ENCODE measurements at places on chromosomes 12 and 14.
A peak's percentile ranks its signal among the peaks of the same experiment; 100 is the strongest.

DNA sequence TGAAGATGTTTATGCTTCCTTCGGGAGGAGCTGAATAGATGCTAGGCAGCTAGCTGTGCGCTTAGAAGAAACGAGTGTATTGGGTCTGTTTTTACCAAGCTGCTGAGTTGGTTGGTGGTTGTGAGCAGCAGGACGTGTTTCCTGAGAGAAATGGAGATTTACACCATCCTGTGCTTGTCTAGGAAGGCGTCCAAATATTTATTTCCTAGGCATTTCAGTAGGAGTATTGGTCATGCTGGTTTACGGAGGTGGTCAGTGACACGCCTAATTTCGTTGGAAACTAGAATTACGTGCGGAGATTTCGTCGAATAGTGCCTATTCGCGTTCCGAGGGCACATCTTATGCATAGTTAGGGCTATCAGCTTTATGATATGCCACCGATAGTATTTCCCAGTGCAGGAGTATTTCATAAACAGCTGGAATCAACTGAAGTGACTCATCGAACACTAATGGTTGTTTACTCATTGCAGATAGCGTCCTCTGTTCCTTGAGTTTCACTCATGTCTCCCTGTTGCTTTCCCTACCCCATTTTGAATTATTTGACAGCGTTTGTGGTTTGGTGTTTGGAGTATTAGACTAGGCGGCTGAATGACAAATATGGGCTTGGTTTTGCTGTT, 780 bp downstream of the TBC1D15 start:
- peak; percentile 19 for DNase-seq

GRCh38 chr12:76879710-76880518, 1.1 kb upstream of the CSRP2 start:
- no peak for DNase-seq

DNA sequence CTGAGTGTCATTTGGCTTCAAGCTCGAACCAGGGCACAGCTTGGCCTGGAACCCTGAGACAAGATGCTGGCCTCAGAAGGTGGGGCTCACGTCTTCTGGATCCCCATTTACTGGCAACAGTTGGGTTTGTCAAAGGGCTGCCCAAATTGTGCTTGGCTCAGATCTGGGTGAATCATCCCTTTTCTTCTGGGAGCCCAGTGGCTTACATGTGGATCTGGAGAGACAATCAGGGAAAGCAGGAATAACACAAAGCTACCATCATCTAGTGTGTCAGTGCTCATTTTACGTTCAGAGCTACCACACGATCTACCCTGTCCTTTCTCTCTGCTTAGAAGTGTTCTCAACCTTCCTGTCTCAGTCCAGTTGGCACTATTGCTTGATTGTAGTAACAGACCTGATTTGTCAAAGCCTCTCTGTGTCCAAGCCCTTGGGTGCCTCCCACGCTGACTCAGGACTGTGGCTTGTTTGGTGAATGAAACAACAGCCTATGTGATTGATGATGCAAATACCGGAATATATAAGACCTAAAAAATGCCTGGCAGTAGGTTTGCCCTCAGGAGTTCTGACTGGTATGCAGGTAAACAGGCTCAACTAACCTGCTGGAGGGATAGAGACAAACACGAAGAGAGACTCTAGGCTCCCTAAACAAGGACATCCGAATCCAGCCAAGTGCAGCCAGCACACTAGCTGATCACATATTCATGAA, 974.3 kb downstream of the VRK1 start:
- no peak for DNase-seq

DNA sequence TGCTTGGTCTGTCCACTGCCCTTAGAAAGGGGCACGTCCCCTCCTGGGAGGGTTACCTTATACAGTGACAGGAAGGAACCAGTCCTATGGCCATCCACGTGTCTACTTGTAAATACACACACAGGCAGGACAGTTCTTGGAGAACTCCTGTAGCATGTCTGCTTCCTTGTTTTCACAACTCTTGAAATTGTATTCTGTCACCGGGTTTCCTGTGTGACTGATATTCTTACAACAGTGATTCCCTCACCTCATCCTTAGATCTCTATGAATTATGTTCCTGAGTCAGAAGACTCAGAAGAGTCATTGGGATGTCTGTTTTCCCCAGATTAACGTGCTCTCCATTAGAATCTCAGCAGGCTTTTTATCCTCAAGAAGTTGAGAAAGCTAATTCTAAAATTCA, 44.1 kb upstream of the DYNC1H1 start:
- no peak for DNase-seq

DNA sequence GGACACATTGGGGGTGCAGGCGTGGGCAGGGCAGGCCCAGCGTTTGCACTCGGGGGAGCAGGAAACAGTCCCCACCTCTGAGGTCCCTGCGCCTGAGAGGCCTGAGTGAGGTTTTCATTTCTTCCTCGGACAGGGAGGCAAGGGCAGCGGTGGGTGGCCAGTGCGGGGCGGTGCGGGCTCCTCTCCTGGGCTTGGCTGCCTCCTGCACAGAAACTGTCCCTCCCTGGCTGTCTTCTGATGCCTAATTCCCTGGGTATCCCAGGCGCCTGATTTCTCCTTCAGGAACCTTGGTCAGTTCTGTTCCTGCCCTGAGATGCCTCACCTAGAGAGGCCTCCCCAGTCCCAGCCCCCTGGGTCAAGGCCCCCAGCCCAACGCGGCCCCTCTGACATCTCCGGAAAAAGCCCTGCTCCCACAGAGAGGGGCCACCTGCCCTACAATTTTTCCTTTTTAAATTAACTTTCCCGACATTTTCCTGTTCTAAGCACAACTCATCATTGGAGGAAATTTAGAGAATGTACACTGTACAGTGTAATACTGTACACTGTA, 260.3 kb downstream of the ADGRD1 start:
- no peak for DNase-seq

- no peak for DNase-seq
These were observed 149.8 kb downstream of the PELI2 start for GRCh38 chr14:56268039-56268438.

- DNase-seq, result no peak
These were observed 19.7 kb downstream of the SYCP3 start for GRCh38 chr12:101719566-101719965.

DNA sequence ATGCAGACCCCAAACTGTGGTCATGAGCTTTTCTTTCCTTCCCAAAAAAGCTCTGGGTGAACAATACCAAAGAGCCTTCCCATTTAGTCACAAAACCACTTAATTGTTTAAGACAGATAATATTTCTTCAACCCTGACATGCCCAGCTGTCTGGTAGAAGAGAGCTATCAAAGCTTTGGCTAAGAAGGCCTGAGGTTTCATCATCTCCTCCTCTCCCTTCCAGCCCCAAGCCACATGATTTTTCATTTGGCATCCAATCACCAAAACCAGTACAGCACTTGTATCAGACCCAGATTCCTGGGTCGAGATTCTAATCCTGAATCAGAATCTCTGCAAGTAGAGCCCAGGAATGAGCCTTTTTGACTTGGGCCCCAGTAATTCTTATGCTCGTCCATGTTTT, 199.6 kb upstream of the TMEM260 start:
- no peak for DNase-seq

DNA sequence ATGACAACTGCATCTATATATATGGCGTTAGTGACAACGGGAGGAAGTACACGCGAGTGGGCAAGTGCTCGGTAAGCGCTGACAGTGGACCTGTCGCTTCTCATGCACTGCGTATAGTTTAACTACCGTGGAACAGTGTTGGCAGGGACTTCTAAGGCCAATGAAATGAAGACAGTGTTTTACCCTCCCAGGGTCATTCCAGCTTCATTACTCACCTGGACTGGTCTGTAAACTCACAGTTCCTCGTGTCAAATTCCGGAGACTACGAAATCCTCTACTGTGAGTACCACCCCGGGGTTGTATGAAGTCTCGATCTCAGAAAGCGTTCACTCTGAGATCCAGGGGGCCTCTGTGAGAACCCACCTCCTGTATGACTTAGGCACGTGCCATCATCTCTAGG, 129.2 kb upstream of the EVL start:
- DNase-seq, result no peak

DNA sequence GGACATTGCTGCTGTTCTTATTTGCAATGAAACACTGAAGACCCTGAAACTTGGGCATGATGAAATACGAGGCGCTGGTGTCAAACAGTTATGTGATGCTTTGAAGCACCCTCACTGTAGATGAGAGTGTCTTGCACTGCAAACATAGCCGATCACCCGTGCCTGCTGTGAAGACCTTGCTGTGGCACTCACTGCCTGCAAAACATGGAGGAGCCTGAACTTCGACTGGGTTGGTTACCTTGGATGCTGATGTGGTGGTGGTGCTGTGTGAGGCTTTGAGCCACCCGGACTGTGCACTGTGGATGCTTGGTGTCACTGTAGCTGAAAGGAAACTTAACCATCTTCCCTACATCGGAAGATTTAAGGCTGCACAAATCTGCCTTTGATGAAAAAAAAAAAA, 162.9 kb downstream of the GLT1D1 start:
- DNase-seq, result no peak

DNA sequence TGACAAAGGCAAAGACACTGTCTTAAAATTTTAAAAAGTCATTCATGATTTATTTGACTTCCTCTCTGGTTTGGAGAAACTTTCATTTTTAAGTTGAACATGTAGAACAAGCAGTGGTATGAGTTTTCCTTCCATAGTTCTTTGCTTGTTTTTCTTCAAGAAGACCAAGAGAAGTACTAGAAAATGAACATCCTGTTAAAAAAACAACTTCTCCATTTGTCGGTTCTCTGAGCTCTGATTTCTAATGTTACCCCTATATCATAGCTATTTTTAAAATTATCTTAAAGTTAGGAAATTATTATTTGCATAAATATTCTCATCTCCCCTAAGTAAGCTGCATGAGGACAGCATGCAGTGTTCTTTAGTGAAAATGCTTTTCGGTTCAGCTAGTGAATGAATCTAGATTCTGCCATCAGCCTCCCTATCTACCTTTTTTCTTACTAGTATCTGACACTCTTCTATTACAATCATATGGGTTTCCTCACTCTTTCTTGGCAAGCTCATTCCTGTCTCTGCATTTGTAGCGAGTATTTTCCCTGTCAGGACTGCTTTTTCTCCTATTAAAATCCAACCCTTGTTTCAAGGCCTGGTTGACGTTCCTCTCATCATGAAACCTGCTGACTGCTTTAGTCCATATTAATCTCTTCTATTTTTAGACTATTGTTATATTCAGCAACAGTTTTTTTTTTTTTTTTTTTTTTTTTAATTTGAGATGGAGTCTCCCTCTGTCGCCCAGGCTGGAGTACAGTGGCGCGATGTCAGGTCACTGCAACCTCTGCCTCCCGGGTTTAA, 15.8 kb downstream of the DIP2B start:
- no peak for DNase-seq

GRCh38 chr12:79686171-79686570, 4.6 kb downstream of the PAWR start:
- DNase-seq, result no peak

- DNase-seq, result no peak
These were observed 22.1 kb downstream of the PACS2 start for GRCh38 chr14:105336477-105337287.

- no peak for DNase-seq
These were observed 68.4 kb upstream of the PTGR2 start for GRCh38 chr14:73783107-73783727.

GRCh38 chr14:86450085-86450484, 920.1 kb downstream of the FLRT2 start:
- DNase-seq, result no peak
